Activated naive CD8-positive, alpha-beta T cell treated with anti-CD3 and anti-CD28 coated beads, Interleukin-2, amount 50 U/mL, for 24 hours (primary cell): ENCODE measurements at places on chromosomes 16 and 17.

DNA sequence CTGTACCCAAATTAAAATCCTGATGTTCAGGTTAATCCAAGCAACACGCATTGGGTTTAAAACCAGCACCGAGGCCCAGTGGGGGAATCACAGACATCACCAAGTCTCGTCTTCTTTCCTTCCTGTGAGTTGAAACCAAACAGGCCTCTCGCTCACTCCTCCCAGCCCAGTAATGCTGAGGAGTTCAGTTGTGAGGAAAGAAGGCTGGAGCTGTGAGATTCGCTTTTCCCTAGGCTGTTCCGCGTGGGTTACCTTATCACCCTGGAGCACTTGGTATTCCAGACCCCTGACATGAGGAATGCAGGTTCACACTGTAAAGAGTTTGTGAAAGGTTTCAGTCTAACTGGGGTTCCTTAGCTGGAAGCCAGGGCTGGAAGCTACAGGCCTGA is 20.8 kb downstream of the CIBAR2 start:
- DNase-seq, result no peak

GRCh38 chr17:70172923-70173322 is 3.6 kb downstream of the KCNJ2 start:
- DNase-seq, result no peak

- DNase-seq, result no peak
Observed at GRCh38 chr17:15973016-15973415, 26.5 kb downstream of the ZSWIM7 start.

- DNase-seq, result no peak
Observed at GRCh38 chr16:81729451-81729850, 49.6 kb upstream of the PLCG2 start.

GRCh38 chr16:61182391-61182790 is 853.8 kb downstream of the CDH8 start:
- DNase-seq, result no peak

DNA sequence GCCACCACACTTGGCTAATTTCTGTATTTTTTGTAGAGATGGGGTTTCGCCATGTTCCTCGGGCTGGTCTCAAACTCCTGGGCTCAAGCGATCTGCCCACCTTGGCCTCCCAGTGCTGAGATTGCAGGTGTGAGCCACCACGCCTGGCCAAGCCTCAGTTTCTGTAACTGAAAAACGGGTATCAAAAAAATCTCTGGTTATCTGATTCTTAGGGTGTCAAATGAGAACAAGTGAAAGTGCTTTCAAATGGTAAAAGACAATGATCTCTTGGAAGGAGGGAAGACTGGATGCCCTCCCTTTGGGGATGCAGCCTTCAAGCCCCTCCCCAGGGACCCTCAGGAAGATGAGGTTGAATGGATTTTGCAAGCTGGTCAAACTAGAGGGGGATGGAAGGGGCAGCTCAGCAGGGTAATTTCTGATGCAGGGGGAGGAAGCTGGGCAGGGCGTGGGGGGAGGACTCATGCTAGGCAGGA is 22.3 kb downstream of the ARHGAP23 start:
- DNase-seq, result no peak

GRCh38 chr16:90081606-90081970 is 4.5 kb upstream of the PRDM7 start:
- no peak for DNase-seq

GRCh38 chr16:62035115-62036092 is 834 bp downstream of the CDH8 start:
- no peak for DNase-seq

DNA sequence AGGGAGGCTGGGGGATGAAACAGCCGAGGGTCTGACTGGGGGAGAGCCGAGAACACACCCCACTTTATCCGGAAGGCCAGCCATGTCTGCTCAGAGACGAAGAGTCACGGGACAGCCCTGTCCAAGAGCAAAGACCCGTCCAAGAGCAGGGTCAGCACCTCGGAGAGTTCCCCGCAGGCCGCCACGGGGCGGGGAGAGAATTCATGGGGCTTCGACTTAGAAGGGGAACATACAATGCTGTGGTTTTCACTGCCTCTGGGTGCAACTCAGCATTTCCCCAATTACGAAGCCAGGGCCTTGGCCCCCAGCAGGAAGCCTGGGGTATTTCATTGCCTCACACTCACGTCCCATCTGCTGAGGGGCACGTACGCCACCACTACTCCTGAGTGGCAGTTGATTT is 59.3 kb downstream of the JPH3 start:
- peak; percentile 54 for DNase-seq

DNA sequence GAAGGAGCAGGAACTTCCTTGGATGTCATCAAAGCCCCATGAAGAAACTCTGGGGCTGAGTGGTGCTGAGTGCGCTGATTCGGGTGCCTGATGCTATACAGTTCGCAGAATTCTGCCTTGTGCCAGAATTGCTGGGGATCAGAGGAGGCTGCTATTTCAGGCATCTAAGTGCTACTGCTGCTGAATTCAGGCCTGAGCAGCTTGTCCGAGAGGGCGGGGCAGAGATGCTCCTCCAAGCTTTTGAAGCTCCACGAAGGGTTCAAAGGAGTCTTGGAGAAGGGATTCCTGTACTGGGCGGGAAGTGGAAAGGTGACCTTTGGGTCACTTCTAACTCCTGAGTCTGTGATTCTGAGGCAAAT is 227.8 kb downstream of the CCDC182 start:
- DNase-seq, result no peak

DNA sequence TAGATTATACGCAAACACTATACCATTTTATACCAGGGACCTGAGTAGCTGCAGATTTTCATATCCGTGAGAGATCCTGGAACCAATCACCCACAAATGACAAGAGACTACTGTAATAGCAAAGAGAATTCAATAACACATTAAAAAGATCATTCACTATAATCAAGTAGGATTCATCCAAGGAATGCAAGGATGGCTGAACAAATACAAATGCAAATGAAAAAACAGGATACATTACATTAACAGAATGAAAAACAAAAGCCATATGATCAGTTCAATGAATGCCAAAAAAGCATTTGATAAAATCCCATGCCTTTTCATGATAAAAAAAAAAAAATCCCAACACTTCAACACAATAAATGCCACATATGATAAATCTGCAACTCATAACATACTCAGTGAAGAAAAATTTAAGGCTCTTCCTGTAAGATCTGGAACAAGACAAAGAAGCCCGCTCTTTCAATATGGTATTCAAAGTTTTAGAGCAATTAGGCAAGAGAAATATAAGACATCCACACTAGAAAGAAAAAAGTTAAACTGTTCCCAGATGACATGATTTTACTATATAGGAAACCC is 29.0 kb downstream of the N4BP1 start:
- no peak for DNase-seq

DNA sequence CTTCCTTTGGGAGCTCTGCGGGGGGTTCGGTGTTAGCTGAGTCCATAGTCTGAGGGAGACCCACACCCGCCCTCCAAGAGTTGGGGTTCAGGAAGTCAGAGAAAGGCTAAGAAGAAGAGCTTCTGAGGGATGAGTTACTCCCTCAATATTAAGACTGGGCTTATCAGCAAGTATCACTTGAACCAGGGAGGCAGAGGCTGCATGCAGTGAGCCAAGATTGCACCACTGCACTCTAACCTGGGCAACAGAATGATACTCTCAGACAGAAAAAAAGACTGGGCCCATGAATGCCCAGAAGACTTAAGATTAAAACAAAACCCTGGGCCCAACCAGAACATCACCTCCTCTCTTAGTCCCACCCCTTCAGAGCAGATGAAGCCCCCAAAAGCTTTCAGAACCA is 6.0 kb downstream of the NKIRAS2 start:
- no peak for DNase-seq
